ENCODE measurements at places on chromosomes 1 and 21.
A peak's percentile ranks its signal among the peaks of the same experiment; 100 is the strongest.

DNA sequence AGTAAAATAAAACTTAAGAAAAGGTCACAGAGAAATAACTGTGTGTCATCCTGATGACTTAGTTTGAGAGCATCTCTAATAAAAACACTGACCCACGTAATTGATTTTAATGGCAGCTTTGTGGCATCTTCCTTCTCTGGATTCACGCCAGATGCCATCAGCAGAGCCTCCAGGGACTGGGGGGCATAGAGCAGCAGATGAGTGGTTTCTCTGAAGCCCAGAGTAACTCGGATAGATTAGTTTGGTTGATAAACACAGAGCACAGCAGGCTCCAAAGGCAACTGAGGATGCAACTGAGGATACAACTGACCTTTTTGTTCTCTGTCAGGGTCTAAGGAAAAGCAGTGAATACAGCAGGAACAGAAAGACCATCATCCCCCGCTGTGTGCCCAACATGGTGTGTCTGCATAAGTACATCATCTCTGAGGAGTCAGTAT, 180.8 kb downstream of the RPS6KC1 start:
- DNase-seq: no peak

DNA sequence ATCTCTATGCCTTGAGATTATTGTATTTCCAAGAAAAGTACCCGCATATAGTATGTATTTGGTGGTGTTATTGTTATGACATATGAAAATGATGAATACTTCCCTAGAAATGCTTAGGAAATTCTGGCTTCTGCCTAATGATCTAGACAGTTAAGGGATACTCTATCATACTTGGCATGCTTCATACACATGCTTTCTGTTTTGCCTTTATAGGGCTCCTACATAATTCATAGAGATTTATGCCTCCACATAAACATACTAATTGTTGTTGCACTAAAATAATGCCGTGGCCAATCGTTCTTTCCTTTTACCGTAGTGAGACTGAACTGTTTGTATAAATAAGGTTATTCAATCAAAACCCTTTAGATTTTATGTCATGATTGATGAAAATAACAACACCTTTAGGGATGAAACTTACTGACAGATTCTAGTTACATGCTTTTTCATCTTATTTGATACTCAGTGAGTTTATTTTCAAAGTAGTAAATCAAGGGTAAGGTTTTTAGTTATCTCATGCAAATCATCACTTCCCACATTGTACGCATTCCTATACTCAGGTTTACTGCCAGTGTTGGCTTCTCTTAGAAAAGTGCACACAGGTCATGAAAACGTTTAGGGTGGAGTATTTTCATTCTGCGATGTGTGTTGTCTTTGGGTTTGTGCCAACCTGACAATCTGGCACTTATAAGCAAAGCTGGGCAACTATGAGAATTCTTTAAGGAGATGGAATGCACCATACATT, 40.5 kb upstream of the SCYL3 start:
- DNase-seq: no peak

DNA sequence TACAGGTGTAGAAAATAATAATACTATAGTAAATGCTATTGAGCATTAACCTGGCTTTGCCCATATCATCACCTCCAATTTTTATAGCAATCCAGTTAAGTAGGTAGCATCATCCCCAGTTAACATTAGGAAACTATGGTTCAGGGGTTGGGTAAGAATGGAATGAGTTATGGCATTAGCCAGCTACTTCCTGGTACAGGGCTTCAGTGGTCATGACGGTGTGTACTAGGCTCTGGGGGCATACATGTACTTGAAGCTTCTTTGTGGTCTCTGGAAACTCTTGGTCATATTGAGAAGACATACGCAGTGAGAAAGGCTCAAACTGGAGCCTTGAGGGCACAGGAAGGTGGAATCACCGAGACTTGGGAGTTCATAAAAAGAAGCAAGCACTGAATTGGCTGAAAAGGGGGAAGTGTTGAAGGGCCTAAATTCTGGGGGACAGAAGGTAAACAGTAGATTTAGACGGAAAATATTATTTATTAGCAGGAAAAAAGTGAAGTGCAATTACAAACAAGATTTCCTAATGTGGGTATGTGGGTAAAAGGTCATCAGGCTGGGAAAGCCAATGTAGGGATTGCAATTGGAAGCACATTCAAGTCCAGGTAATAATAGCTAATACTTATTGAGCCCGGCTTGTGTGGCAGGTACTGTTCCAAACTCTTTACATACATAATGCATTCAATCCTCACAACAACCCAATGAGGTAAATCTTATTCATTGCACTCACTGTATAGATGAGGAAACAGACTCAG, 114.2 kb upstream of the ATP1A1 start:
- no peak for DNase-seq

- DNase-seq: peak; percentile 67
Observed at GRCh38 chr1:201999625-202000238, 10.7 kb upstream of the ELF3 start.

DNA sequence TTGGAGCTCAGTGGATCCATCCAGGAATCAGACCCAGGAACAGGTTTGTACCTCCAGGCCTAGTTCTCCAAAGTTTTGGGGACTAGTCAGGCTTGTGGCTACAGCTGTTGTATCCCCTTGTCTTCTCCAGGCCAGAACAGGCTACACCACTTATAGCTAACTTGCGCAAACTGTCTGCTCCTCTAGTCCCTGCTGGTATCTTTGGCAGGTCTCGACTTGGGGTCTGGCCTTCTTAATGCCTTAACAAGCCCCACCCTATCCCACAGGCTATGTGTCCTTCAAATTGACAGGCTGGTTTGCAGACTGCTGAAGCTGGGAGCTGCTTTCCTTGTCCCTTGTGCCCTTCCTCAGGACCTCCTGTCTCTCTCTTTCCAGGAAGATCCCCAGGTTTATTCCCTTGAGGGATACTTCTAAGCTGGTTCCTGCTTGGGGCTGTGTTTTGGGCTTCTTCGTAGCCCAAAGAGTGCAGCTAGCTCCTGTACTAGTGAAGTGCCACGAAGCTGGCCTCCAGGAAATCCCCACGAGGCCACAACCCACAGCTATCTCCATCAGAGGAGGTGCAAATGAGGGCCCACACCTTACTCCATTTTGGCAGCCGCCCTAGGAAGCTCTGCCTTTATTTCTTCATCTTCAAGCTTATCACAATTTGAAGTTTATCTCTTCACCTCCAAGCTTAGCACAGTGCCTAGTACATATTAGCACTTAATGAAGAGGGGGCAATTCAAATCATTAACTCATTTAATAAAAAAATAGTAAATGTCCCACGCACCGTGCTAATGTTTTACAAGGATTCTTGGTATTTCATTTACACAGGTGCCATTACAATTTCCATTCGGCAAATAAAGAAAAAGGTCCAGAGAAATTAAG, 683 bp upstream of the DMAP1 start:
- DNase-seq: no peak

- peak; percentile 29 for DNase-seq
Observed at GRCh38 chr1:182392050-182393028, 749 bp upstream of the GLUL start.

DNA sequence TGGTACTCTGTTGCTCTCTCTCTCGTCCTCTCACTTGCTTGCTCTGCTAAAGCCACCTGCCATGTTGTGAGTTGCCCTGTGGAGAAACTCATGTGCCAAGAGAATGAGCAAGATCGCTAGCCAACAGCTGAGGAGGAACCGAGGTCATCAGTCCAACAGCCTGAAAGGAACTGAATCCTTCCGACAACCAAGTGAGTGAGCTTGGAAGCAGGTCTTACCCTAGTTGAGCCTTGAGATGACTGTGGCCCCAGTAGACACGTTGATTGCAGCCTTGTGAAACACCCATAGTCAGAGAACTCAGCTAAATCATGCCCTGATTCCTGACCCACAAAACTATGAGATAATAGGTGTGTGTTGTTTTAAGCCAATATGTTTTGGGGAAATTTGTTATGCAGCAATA, 48.1 kb upstream of the BACH1 start:
- no peak for DNase-seq

GRCh38 chr1:21966247-21967000, 10.4 kb upstream of the CELA3B start:
- DNase-seq: no peak

GRCh38 chr1:109620401-109620791, 759 bp downstream of the AMPD2 start:
- DNase-seq: no peak

DNA sequence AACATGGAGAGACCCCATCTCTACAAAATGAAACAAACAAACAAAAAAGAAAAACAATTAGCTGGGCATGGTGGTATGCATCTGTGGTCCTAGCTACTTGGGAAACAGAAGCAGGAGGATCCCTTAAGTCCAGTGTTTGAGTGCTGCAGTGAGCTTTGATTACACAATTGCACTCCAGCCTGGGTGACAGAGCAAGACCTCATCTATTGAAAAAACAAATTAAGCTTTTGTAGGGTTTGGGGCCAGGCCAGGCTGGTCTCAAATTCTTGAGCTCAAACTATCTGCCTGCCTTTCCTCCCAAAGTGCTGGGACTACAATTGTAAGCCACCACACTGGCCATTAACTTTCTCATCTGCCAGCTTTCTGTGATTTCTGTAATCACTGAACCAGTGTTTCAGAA, 27.2 kb downstream of the NIPAL3 start:
- no peak for DNase-seq

DNA sequence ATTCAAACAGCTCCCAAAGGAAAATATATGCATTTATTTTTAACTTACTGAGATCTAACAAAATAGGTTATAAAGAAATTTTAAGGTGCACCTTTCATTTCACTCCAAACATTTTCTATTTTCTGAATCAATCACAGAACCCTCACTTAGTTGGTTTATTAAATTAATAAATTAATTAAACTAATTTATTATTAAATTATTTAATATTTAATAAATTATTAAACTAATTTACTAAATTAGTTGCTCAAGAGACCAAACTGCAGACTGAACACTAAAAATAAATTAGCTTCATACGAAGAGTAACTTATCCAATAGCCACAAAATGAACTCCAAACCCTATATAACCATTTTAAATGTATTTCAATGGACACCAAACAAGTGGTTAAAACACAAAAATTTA, 68.0 kb downstream of the PRPF38A start:
- no peak for DNase-seq

DNA sequence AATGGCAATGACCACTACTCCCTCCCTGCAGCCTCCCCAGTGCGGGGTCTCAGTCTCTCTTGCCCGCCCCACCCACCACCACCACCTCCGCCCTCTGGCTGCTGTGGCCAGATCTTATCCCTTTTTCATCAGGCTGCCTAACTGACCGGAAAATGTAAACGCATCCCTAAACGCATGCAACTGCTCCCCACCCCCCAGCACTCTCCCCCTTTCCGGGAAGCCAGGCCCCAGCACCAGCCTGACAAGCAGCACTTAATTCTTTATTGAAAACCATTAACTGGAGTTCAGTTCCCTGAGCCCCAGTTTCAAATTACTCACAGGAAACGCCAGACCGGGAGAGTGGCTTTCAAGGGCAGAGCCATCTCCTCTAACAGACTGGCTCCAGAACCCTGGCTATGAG, 147.7 kb downstream of the DMRTA2 start:
- no peak for DNase-seq

DNA sequence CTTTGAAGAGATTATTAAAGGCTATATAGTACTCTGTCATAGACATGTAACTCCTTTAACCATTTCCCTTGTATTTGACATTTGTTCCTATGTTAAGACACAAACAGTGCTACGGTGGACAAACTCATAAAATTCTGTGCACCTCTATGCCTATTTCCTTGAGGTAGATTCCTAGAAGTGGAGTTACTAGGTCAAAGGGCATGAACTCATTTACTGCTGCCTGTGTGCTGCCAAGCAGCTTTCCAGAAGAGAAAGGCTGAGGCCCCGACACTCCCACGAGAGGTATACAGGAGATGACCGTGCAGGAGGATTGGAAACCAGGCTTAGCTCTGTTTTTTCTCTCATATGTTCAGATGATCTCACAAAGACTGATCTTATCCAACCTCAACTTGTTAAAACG, 34.4 kb upstream of the TENT5C start:
- no peak for DNase-seq

GRCh38 chr1:21361506-21361905, 71.2 kb upstream of the ECE1 start:
- DNase-seq: no peak

DNA sequence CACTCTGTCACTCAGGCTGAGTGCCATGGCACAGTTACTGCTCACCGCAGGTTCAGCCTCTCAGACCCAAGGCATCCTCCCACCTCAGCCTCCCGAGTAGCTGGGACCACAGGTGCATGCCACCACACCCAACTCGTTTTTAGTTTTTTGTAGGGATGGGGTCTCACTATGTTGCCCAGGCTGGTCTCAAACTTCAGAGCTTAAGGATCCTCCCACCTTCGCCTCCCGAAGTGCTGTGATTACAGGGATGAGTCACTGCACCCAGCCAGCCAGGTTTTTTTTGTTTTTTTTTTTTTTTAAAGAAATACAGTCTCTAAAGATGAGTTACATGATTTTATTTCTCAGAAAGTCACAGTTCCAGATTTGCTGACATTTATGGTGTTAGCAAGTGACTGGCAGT, 29.0 kb downstream of the BACE2 start:
- no peak for DNase-seq

- no peak for DNase-seq
Observed at GRCh38 chr1:241716915-241717656, 65.0 kb downstream of the WDR64 start.

DNA sequence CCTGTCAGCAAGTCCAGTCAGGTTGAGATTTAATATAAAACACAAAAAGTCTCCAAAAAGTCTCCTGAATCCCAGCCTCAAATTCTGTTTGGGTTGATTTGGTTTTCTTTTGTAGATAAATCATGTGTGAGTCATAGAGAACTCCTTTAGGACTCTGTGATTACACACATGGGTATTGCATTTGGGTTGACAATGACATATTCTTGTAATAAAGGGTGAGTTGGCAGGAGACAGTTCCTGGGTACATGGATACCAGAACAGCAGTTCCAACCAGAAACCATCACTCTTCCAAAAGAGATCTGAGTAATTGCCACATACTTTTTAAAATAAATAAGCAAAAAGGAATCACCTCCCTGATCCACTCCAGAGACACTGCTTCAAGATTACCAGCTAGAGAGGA, 8.9 kb downstream of the CR2 start:
- no peak for DNase-seq

- no peak for DNase-seq
Observed at GRCh38 chr1:20250340-20250989, 40.2 kb upstream of the VWA5B1 start.

DNA sequence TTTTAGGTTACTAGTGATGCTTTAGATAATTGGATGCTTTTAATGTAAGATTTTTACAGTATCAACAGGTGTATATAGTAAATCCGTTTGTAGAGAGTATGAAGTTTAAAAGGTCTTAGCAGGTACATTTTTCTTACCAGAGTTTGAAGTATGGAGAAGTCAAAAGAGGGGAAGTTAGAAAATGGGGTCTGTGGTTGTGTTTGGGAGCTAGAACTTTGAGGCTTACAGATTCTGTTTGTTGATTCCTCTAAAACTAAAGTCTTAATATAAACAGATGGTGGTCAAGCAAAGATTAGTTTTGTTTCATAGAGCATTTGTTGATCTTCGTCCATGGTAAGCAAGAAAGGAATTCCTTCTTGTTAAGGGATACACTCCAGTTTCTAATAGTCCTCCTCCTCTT, 35.8 kb downstream of the CDC42 start:
- DNase-seq: no peak

DNA sequence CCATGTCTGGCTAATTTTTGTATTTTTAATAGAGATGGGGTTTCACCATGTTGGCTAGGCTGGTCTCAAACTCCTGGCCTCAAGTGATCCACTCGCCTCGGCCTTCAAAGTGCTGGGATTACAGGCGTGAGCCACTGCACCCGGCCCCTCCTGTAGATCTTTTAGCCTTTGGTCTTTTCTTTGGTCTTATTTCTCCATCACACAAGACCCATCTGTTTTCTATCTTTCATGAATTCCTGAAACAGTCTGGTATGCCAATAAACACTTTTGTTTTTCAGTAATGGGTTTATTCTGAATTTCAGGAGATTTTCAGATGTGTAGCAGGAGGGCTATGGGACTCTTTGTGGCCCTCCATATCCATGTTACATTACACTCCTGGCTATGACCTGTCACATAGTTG, 23.2 kb downstream of the ERRFI1 start:
- no peak for DNase-seq
